Epithelial cell of proximal tubule (primary cell): ENCODE measurements at places on chromosomes 11 and 22.
A peak's percentile ranks its signal among the peaks of the same experiment; 100 is the strongest.

GRCh38 chr11:75481223-75481921 lies 44.4 kb downstream of the GDPD5 start:
- no peak for DNase-seq

- DNase-seq = no peak
These were observed 5.2 kb upstream of the OLFML1 start for GRCh38 chr11:7480113-7480512.

- DNase-seq = no peak
These were observed 27.5 kb downstream of the KIAA0930 start for GRCh38 chr22:45212992-45213751.

GRCh38 chr11:617199-617911 lies 1.6 kb upstream of the IRF7 start:
- DNase-seq = no peak

GRCh38 chr11:121494355-121495099 lies 41.8 kb upstream of the SORL1-AS1 start:
- DNase-seq = no peak

DNA sequence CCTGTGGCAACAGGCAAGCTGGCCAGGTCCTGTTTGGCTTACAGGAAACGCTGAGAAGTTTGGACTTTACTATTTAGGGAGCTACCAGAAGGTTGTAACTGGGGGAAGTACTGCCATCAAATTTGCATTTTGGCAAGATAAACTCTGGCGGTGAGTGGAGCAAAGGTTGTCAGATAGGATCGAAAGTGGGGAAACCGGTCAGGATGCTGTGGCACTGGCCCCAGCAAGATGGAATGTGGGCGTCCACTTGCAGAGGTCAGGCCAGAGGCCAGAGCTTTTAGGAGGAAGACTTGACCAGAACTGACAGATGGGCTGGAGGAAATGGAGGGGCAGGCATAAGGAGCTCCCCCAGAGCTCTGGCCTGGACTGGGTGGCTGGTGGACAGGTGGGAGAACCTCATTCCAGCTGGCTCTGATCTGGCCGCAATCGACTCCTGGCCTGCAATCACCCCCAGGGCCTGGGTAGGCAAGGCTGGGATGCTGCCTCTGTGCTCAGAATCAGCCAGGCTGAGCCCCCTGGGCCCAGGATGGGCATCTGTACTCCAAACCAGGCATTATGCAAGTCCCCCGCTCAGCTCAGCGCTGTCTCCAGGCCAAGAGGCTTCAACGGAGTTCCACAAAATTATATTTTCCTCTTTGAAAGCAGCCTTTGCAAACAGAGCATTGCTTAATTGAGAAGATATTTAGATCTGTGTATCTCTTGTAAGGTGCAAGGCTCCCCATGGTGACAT lies 178.3 kb upstream of the NECTIN1 start:
- no peak for DNase-seq

DNA sequence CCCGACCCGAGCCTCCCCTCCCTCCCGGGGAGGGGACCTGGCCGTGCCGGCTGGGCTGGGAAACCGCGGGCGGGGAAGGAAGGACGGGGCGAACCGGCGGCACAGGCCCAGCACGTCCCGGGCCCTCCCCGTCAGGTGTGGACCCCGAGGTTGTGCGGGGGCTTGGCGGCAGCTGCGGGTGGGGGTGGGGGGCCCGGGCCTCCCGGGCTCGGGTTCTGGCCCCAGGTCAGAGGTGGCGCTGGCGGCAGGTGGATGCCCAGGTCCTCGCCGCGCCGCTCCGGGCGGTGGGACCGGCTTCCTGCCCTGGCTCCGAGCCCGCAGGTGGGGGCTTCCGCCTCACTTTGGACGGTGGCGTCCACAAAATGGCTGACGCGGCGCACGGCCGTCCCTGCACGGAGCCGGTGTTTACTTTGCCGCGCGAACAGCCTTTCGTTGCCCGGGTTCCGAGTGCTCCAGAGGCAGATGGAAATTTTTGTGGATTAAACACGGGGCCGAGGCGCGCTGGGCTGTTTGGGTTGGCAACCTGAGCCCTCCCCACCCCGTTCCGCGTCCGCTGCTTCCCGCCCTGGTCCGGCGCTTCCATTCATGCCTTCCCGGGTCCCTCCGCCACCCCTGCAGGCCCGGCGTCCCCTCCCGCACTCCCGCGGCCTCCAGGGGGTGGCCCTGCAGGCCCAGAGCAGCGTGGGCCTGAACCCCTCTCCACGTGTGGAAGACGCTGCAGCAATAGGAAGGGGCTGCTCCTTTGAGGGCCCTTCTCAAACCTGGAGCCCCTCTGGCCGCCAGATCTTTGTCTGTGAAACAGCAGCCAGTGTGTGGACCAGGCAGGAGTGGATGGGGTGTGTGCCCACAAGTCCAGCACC lies 92.0 kb upstream of the KCNQ1OT1 start:
- DNase-seq = no peak

DNA sequence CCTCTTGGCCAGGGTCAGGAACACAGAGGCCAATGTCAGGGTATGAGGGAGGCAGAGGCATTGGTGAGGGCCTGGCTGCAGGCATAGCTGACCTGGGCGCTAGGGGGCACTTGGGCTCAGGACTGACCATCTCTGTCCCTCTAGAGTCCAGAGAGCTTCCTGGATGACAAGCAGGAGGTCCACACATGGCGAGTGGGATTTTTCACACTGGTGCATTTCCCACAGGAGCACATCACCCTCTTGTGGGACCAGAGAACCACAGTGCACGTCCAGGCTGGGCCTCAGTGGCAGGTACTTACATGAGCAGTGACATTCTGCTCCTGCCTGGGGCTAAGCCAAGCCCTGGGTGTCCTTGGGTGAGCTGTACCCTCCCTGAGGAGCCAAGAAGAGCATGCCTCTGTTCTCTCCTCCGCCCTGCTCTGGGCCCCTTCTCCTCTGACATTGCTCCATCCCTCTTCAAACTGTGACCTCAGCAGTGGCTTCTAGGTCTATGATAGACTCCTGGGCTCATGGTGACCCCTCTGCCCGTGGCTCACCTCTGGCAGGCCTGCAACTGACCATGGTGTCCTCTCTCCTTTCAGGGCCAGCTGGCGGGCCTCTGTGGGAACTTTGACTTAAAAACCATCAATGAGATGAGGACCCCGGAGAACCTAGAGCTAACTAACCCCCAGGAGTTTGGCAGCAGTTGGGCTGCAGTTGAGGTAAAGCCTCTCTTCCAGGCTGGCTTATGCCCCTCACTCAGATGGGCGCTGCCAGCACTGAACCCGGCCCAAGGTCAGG lies 46.6 kb downstream of the OTOG start:
- no peak for DNase-seq

- DNase-seq = no peak
These were observed 75.2 kb downstream of the MYO7A start for GRCh38 chr11:77202941-77203900.

GRCh38 chr11:14852571-14853177 lies 39.4 kb downstream of the CYP2R1 start:
- no peak for DNase-seq

GRCh38 chr22:17910561-17911311 lies 113.6 kb downstream of the MICAL3 start:
- peak; percentile 87 for DNase-seq

DNA sequence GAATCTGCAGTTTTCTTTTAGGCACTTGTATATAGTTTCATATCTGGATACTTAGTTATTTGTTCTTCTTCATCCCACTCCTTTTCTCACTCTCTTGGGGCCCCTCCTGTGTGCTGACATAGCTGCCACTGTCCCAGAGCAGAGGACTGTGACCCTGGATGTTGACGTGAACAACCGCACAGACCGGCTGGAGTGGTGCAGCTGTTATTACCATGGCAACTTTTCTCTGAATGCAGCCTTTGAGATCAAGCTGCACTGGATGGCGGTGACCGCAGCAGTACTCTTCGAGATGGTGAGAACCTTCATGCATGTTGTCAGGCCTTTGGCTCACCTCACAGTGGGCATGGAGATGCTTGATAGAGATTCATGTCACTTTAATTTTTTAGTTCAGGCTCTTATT lies 50.9 kb upstream of the YWHAH start:
- no peak for DNase-seq

GRCh38 chr11:46701078-46701654 lies 335 bp downstream of the ZNF408 start:
- no peak for DNase-seq

- no peak for DNase-seq
These were observed 94.4 kb downstream of the SCN3B start for GRCh38 chr11:123560006-123560405.

DNA sequence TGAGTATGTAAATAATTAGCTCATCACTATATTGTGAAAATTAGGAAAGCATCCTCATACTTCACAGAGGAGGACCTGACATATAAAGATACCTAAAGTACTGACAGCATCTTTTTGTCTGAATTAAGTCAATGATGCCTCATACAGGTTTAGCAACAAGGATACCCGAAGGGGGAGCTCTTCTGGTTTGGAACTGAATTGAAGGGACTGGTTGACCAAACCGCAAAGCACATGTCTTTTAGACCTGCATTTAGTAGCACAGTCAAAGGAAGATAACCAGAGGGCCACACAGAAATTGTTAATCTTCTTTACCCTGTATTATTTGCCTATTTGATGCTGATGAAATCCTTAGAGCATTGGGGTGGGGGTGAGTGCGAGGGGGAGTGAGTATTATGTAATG lies 12.9 kb upstream of the WT1 start:
- DNase-seq = no peak

DNA sequence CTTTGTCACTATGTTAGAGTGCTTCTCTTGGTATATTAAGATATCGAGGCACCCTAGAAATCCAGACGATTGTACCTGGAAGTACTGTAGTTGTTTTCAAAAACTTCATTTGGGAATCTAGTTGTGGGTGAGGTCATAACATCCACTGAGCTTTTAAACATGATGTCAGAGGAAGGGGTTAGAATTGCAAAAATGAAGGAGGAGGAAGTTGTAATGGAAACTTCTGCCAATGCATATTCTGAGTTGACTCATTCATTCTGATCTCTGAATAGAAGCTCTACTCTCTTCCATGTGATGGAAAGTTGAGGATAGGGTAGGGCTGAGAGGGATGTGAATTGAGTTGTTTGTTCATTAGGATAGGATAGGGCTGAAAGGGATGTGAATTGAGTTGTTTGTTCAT lies 7.7 kb downstream of the CD44 start:
- DNase-seq = no peak

DNA sequence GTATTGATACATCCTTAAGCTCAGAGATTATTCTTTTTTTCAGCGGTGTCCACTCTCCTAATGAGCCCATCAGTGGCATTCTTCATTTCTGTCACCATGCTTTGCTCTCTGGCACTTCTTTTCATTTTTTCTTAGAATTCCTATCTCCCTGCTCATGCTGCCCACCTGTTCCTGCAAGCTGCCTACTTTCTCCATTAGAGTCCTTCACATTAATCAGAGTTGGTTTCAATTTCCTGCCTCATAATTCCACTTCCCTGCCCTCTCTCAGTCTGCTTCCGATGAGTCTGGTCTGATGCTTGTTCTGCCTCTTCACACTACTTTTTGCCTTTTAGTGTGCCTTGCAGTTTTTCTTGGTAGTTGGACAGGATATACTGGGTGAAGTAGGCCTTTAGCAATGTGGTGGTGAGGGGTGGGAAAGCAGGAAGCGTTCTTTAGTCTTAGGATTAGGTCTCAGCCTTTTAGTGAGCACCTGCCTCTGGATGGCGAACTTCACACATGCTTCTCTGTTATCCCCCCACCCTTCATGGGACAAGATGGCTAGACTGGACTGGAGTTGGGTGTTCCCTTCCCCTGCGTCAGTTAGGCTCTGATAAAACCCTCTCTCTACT lies 53.6 kb downstream of the CECR2 start:
- no peak for DNase-seq

GRCh38 chr11:120900643-120901042 lies 123.3 kb upstream of the TBCEL start:
- DNase-seq = no peak

DNA sequence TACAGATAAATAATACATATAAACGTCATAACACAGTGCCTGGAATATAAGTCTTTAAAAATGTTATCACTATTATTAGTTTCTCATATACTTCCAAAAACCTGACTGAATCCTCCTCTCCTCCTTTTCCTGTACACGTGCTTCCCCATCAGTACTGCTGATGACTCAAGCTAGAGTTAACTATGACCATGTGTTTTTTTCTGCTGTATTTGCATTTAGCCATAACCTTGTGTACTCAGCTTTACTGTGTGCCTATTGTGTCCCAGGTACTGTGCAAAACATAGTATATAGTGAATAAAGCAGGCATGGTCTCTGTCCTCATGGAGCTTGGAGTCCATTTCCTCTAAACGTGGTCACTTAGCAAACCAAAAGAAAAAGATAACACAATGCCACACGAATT lies 56.5 kb upstream of the ARHGAP32 start:
- no peak for DNase-seq

- DNase-seq = no peak
These were observed 119.9 kb downstream of the CTTN start for GRCh38 chr11:70517988-70518907.

GRCh38 chr11:132111316-132111715 lies 740.9 kb downstream of the NTM start:
- no peak for DNase-seq

- no peak for DNase-seq
These were observed 24.7 kb downstream of the PC start for GRCh38 chr11:66933531-66933930.

GRCh38 chr11:2928605-2929530 lies at the start of gene PHLDA2:
Gene PHLDA2, minus strand, starts transcription at chr11:2929420. Its CDS starts 56 bp downstream, at chr11:2929364.
- DNase-seq = no peak

GRCh38 chr11:34145073-34145472 lies 39.6 kb downstream of the NAT10 start:
- DNase-seq = no peak

GRCh38 chr11:131898949-131899348 lies 528.5 kb downstream of the NTM start:
- no peak for DNase-seq

DNA sequence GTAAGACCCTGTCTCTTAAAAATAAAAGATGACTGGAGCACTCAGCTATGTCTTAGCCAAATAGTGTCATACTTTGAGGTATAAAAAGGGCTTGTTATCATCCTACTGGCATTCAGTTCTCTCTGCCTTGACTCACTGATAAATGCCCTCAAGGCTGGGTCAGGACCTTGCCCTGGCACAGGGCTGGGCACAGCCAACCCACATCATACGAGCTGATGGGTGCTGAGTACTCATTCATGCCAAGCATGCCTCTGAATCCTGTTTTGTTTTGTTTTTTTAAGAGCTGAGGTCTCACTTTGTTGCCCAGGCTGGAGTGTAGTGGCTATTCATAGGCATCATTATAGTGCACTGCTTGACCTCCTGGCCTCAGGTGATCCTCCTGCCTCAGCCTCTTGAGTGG lies 1.9 kb downstream of the SMTNL1 start:
- no peak for DNase-seq

DNA sequence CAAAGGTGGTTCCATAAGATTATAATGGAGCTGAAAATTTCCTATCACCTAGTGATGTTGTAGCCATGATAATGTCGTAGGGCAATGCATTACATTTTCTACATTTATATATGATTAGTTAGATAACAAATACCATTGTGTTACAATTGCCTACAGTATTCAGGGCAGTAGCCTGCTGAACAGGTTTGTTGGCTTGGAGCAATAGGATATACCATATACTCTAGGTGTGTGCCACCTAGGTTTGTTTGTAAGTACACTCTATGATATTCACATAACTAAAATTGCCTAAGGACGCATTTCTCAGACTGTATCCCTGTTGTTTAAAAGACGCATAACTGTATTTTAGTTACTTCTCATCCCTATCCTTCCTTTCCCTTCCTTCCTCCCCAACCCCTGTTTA lies 13.6 kb downstream of the PLEKHB1 start:
- no peak for DNase-seq

- no peak for DNase-seq
These were observed 938 bp downstream of the SHISAL1 start for GRCh38 chr22:44311855-44312170.

GRCh38 chr11:31240340-31240904 lies 129.1 kb downstream of the DCDC1 start:
- no peak for DNase-seq

- DNase-seq = no peak
These were observed 23.0 kb downstream of the CD5 start for GRCh38 chr11:61125310-61125684.
